PC-9 (cell line): ENCODE measurements at places on chromosomes 7 and 10. TPM values are rescaled to one million over a fixed set of nuclear protein-coding genes. Genes with fewer than 3 reads are reported as not detected.

Gene XRCC2
- total RNA-seq = 21.2 and 25.0 TPM in 2 replicates

Gene C10orf53
- total RNA-seq = not detected in 2 replicates

Gene EBLN1
- total RNA-seq = not detected in 2 replicates

Gene UPK3BL1
- total RNA-seq = 39.8 and 52.0 TPM in 2 replicates

Gene EPHA1
- total RNA-seq = 35.5 and 39.3 TPM in 2 replicates

Gene SYT15
- total RNA-seq = 1.9 and 3.3 TPM in 2 replicates

Gene SLC16A12
- total RNA-seq = 0.65 and 0.74 TPM in 2 replicates

Gene ITPRIP
- 6.7 and 8.5 TPM in 2 replicates for total RNA-seq

Gene ITGB8
- total RNA-seq = 19.4 and 20.1 TPM in 2 replicates

Gene HTR7
- 0.52 and 0.55 TPM in 2 replicates for total RNA-seq

Gene DNAJC30
- total RNA-seq = 8.0 and 9.5 TPM in 2 replicates

Gene FBXO24
- 2.7 and 4.6 TPM in 2 replicates for total RNA-seq

Gene PDZD8
- 13.1 and 16.0 TPM in 2 replicates for total RNA-seq

Gene GDI2
- total RNA-seq = 152 and 196 TPM in 2 replicates

Gene IFIT1B
- not detected in 2 replicates for total RNA-seq

Gene TFAM
- 80.6 and 87.1 TPM in 2 replicates for total RNA-seq

Gene CPA5
- not detected in 2 replicates for total RNA-seq

Gene CPVL
- total RNA-seq = 0.28 TPM in 1 of 2 replicates, not detected in the other

Gene HOXA13
- 0.35 and 0.40 TPM in 2 replicates for total RNA-seq

Gene NPC1L1
- 0.28 and 0.30 TPM in 2 replicates for total RNA-seq

Gene LRRD1
- total RNA-seq = not detected in 2 replicates

Gene ITPRID1
- total RNA-seq = not detected in 2 replicates

Gene NUTM2B
- total RNA-seq = 0.83 and 1.3 TPM in 2 replicates

Gene PNLIPRP3
- not detected in 2 replicates for total RNA-seq

Gene MALSU1
- 105 and 133 TPM in 2 replicates for total RNA-seq

Gene GATAD1
- total RNA-seq = 39.4 and 41.7 TPM in 2 replicates

Gene SPDYE8
- total RNA-seq = not detected in 2 replicates

Gene AKR1C4
- total RNA-seq = not detected in 2 replicates

Gene NXPH1
- not detected in 2 replicates for total RNA-seq

Gene ZNF736
- 20.1 and 20.8 TPM in 2 replicates for total RNA-seq

Gene CYP2E1
- total RNA-seq = 1.6 and 3.0 TPM in 2 replicates

Gene SPDYE2
- total RNA-seq = not detected in 2 replicates

Gene ACBD7
- 5.9 and 8.2 TPM in 2 replicates for total RNA-seq

Gene OR2A42
- not detected in 2 replicates for total RNA-seq

Gene SEC31B
- total RNA-seq = 7.4 and 9.2 TPM in 2 replicates

Gene GALNT17
- not detected in 2 replicates for total RNA-seq

Gene FOXI2
- total RNA-seq = not detected in 2 replicates

Gene FKBP6
- total RNA-seq = not detected in 2 replicates

Gene UPK3B
- total RNA-seq = 16.8 and 19.2 TPM in 2 replicates

Gene AEBP1
- total RNA-seq = 0.33 and 0.98 TPM in 2 replicates

Gene OPN1SW
- not detected in 2 replicates for total RNA-seq

Gene FAM13C
- not detected in 2 replicates for total RNA-seq

Gene CACNA2D1
- total RNA-seq = 2.5 and 3.2 TPM in 2 replicates

Gene VWDE
- total RNA-seq = 27.3 and 28.8 TPM in 2 replicates

Gene CLCN1
- 0.15 TPM in 1 of 2 replicates, not detected in the other for total RNA-seq

Gene GSTO2
- total RNA-seq = 3.3 and 4.3 TPM in 2 replicates

Gene THSD7A
- 1.6 and 4.0 TPM in 2 replicates for total RNA-seq

Gene ASB15
- total RNA-seq = not detected in 2 replicates

Gene PRR15
- total RNA-seq = 64.9 and 71.6 TPM in 2 replicates

Gene MYOZ1
- 0.22 and 0.75 TPM in 2 replicates for total RNA-seq

Gene GAD2
- total RNA-seq = not detected in 2 replicates
